ENCODE measurements at places on chromosomes 5 and 9. TPM values are rescaled to one million over a fixed set of nuclear protein-coding genes. Genes with fewer than 3 reads are reported as not detected.

FAM200C gene
- 2.1 TPM for total RNA-seq

UBLCP1 gene
- total RNA-seq = 13.6 TPM

PPWD1 gene
- total RNA-seq = 17.6 TPM

MRRF gene
- 32.9 TPM for total RNA-seq

GRCh38 chr5:31823472-31823871, 184.5 kb downstream of the PDZD2 start:
- no peak for DNase-seq

DNA sequence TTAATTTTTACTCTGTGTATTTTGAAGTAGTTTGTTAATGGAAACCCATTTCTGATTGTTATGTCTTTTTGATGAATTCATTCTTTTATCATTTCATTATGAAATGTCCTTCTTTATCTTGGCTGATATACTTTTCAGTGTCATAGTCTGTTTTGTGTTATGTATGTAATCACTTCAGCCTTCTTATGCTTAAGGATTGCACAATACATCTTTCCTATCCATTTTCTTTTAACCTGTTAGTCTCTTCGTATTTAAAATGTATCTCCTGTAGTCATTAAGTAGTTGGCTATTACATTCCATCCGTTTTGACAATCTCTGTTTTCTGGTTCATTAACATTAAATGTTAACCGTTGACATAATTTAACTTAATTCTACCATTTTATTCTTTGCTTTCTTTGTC, 344.6 kb upstream of the CTNND2 start:
- DNase-seq = no peak

- no peak for DNase-seq
Observed at GRCh38 chr9:2727966-2728613, 10.8 kb downstream of the KCNV2 start.

Data from left cardiac atrium (tissue), 4 donors.